SHP77 treated with DMSO at 0.1 percent for 48 hours (cell line): ENCODE measurements at places on chromosomes 13 and 19.

DNA sequence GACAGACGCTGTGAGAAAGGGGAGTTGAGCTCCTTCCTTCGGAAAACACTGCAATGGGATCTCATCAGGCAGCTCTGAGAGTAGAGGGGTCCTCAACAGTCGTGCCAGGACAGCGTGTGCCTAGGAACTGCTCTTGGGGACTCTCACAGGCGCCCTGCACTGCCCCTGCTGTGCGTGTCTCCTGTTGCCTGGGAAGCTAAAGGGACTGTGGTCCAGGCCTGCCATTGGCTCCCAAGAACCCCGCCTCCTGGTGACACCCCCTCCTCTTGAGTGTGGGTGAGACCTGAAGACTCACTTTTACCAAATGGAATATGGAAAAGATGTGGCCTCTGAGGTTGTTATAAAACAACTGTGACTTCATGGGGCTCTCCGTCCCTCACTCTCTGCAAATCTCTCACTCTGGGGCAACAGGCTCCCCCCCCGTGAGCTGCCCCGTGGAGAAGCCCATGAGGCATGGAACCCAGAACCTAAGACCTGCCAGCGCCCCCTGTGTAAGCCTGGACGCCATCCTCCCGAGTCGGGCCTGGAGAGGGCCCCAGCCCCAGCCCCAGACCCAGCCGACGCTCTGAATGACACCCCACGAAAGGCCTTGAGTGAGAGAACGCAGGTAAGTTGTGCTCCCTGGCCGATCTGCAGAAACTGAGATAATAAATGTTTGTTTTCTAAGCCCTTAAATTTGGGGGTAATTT lies 302.7 kb downstream of the FGF9 start:
- no peak for DNase-seq

- no peak for DNase-seq
These were observed 57.2 kb downstream of the SPATA13 start for GRCh38 chr13:24217601-24218281.

DNA sequence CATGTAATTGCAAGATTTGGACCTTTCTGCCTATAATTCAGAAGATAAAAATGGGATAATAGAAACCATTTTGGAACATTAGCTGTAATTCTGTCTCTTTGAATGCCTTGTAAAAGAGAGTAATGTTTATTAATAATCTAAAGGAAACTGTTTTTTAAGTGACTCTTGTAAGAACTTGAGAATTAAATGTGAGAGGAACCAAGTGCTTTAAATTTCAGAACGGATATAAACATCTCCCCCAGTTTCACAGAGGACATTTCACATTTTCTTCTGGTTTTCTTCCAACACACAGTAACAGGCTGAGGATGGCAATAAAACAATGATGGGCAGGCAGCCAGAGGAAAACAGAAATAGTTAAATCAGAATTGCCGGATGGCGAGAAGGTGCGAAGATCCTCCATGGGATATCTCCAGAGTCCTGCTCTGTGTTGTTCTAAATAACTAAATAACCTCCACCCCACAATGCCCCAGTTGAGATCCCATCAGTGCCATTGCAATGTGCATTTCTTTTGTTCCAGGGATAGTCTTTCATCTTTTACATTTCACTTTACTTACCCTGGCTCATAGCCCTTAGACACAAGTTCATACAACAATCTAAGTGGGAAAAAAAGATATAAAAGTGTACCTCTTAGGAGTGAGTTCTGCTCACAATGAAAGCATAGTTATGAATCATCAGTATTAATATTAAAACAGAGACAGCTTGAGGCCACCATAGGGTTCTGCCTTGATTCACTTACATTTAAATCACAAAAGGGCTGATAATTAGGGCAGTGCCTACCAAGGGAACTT lies 73.3 kb downstream of the TNFRSF19 start:
- DNase-seq: no peak

DNA sequence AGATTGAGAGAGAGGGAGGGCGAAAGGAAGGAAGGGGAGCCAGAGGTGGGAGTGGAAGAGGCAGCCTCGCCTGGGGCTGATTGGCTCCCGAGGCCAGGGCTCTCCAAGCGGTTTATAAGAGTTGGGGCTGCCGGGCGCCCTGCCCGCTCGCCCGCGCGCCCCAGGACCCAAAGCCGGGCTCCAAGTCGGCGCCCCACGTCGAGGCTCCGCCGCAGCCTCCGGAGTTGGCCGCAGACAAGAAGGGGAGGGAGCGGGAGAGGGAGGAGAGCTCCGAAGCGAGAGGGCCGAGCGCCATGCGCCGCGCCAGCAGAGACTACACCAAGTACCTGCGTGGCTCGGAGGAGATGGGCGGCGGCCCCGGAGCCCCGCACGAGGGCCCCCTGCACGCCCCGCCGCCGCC lies at the start of gene TNFSF11:
TNFSF11 (plus strand) TSS at position 142 of the 400 bp plus-strand sequence; CDS start at position 294, 152 bp downstream.
- DNase-seq: no peak

- DNase-seq: no peak
These were observed 776 bp upstream of the NCLN start for GRCh38 chr19:3184847-3185460.

DNA sequence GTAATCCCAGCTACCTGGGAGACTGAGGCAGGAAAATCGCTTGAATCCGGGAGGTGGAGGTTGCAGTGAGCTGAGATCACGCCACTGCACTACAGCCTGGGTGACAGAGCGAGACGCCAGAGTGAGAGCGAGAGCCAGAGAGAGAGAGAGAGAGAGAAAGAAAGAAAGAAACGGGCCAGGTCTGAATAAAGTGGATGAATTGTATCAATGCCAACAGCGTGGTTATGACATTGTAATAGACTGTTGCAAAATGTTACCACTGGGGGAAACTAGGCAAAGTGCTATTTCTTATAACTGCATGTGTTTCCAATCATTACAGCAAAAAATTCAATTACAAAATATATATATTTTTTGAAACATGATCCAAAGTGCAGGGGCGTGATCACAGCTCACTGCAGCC lies 11.8 kb upstream of the BTBD2 start:
- no peak for DNase-seq

DNA sequence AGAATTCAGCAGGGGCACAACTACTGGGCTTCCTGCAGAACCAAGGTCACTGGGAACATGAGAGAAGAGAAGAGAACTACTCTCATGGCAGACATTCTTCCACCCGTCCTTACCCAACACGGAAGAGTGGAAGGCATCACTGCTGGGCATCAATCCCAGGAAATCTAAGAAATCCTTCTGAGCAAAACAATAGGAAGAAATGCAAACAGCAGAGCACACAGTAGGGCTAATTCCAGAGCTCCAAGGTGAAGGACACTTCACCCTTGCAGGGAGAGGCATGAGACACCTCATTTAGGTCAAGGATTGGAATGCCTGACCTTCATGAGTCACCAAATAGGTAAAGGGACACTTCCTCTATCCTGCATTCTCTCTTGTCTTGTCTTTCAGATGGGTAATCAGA lies 2.8 kb downstream of the ERVV-2 start:
- DNase-seq: no peak

- DNase-seq: no peak
These were observed 9.0 kb upstream of the SOX1 start for GRCh38 chr13:112057736-112058518.

- no peak for DNase-seq
These were observed 49.6 kb downstream of the MYO9B start for GRCh38 chr19:17125062-17125727.

GRCh38 chr13:106382534-106382933 lies 152.9 kb downstream of the EFNB2 start:
- DNase-seq: no peak

DNA sequence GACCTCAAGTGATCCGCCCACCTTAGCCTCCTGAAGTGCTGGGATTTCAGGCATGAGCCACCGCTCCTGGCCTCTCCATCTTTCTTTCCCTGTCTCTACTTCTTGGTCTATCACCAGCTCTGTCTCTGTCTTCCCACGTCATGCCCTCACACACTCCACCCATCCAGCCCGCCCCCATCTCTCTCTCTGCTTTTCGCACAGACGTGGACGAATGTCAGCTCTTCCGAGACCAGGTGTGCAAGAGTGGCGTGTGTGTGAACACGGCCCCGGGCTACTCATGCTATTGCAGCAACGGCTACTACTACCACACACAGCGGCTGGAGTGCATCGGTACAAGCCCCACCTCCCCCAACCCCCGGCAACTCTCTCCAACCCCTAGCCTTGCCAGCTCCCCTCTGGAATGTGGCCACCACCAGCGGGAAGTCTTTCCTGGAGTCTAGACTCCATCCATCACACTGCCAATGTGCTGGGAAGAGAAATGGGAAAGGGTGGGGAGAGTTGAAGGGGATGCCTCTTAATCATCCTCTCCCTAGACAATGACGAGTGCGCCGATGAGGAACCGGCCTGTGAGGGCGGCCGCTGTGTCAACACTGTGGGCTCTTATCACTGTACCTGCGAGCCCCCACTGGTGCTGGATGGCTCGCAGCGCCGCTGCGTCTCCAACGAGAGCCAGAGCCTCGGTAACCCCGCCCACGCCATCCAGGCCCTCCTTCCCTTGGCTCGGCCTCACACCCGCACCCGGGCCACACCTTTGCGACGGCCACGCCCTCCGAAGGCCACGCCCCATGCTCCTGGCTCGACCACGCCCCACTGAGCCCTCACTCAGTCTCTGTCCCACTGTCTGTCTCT lies 22.5 kb downstream of the LTBP4 start:
- DNase-seq: no peak

DNA sequence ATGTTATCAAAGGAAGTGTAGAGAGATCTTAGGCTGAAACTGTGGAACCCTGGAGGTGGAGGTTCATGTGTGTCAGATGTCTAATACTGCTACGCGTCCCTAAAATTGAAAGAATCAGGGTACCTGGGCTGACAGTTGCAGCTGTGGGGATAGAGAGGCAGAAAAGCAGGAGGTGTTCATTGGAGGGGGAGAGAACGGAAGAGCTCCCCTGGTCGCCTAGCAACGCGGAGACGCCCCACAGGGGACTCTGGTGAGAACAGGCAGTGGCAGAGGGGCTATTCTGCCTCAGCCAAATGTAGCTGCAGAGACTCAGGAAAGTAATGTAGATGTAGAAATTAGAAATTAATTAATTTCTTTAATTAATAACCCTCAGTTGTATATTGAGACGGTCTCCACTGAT lies 10.1 kb upstream of the ZNF835 start:
- no peak for DNase-seq

DNA sequence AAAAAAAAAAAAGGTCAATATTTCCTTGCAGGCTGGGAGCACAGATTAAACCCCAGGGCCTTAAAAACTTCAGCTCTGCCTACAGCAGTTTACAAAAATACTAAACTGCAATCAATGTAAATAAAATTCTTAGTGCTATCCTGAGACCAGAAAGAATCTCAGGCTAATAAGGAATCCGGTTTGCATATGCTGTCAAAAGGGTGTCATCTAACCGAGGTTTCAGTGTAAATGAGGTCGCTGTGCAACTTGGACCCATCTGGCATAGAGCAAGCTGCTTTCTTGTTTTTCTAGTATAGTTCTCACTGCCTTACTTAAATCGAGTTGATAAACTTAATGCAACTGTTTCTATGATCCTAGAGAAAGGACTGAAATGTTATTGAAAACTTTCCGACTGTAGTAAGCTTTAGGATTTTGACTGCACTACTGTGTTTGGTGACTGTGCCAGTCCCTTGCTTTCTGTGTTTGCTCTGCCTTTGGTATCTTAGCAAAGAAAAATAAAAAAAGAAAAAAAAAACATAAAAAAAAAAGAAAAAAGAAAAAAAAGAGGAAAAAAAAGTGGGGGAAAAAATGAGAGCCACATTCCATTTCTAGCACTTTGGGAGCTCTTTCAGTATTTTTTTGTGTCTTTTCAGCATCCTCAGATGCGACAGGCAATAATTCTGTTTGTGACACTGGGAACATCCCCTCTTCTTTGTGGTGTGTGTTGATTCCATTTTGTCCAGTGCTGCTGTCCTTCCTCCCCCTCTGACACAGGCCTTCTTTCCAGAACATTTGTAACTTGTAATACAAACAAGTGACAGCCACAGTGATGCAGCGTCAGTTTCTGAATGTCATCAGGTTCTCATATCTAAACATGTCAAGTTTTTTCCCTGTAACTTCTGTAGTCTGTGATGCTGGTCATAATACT lies 340.5 kb downstream of the ZNF536 start:
- no peak for DNase-seq

- DNase-seq: no peak
These were observed 3.5 kb downstream of the AKT2 start for GRCh38 chr19:40281381-40282208.

DNA sequence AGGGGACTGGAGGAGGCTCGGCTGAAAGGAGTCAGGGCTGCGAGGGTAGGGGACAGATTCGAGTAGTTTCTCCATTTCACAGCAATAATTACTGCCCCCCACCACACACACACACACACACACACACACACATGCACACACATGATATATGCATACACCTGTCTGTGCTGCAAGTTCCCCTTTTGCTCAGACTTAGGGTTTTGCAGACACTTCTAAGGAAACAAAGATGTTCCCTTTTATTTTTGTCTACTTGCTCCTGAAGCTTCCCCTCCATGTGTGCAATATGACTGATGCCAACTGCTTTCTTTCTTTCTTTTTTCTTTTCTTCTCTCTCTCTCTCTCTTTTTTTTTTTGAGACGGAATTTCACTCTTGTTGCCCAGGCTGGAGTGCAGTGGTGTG lies 13.4 kb downstream of the MBD3L2B start:
- no peak for DNase-seq

GRCh38 chr13:34174671-34175145 lies 356.8 kb downstream of the RFC3 start:
- DNase-seq: no peak

GRCh38 chr13:24683351-24683750 lies 3.1 kb downstream of the ATP12A start:
- no peak for DNase-seq

- DNase-seq: no peak
These were observed 2.5 kb downstream of the ATP5F1D start for GRCh38 chr19:1243768-1244692.

DNA sequence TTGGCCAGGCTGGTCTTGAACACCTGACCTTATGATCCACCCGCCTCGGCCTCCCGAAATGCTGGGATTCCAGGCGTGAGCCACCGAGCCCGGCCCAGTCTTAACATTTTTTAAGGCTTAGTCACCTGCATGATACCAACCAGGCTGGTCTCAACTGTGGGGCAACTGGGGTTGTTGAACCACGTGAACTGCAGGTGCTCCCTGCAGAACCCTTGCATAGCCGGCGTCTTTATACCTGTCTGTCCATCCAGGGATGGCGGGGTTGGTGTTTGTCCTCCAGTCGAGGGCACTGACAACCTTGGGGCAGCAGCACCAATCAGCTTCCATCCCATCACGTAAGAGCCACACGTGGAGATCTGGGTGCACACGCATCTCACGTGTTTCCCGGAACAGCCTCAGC lies 24.8 kb upstream of the LILRA2 start:
- DNase-seq: no peak

DNA sequence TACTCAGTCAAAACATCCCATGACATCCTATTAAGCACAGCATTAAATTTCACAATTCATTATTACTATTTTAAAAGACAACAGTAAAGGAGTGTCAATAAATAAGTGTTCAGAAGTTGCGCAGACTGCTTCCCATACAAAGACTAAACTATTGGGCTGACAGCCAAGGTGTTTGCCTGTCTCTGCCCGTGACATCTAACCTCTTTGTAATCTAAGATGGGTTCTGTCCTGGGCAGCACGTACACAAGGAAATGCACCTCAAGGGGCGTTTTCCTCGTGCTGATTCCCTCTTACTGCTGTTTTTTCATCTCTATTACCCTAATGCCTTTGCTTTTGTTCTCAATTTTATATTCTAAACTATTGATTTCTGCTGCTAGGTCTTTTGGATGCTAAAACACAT lies 216.3 kb downstream of the NHLRC3 start:
- no peak for DNase-seq

GRCh38 chr19:19053508-19054314 lies 10.1 kb upstream of the SLC25A42 start:
- no peak for DNase-seq

GRCh38 chr13:91291078-91291477 lies 56.4 kb upstream of the MIR17HG start:
- no peak for DNase-seq
